Stomach (tissue), 19 donors: ENCODE measurements at places on chromosomes 7 and 10.

- no peak for DNase-seq
- H3K4me1 ChIP-seq = peaks cover 11% of the 10 kb centered on the region
- H3K36me3 ChIP-seq = no peaks in the 10 kb centered on the region
- H3K27ac ChIP-seq = no peak overlapping the region
- H3K27me3 ChIP-seq = peaks cover 4% of the 10 kb centered on the region
These were observed 133.1 kb downstream of the WDR11 start for GRCh38 chr10:120984221-120984620.

- H3K4me1 ChIP-seq = no peaks in the 10 kb centered on the region
- no peak overlapping the region for H3K27ac ChIP-seq
- no peaks in the 10 kb centered on the region for H3K27me3 ChIP-seq
- DNase-seq = no peak
- no peaks in the 10 kb centered on the region for H3K36me3 ChIP-seq
These were observed 164.9 kb downstream of the DGKI start for GRCh38 chr7:137681657-137682562.

DNA sequence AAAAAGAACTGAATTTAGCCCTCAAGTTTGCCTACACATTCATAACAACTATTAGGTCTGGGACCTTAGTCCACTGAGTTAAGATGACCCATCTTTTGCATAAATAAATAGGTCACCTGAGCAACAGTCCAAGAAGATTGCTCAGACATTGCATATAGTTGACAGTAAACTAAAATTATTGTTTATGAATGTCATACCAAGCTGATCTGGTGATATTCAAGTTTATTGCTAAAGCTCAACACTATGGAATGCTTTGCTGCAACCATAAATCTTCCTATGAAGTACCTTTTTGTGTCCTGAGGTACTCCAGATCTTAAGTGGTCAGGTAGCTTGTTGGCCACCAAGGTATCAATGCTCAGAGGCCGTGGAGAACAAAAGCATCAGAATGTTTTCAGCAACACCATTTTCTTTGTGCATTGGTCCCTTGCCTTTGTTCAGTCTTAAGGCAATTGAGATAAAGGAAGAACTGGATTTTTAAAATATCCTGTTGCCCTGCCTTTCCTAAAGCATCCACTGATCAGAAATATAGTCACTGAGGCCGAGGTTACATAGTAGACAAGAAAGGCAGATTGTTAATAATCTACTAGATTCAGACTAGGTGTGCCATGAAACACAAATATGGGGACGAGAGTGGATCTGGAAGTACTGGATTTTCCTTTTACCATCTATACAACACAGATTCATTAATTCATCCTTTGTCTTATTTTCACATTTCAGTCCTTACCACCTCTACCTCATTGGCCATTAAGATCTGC, 321.3 kb downstream of the PTEN start:
- H3K4me3 ChIP-seq = no peak overlapping the region
- no peaks in the 10 kb centered on the region for H3K27me3 ChIP-seq
- DNase-seq = no peak

DNA sequence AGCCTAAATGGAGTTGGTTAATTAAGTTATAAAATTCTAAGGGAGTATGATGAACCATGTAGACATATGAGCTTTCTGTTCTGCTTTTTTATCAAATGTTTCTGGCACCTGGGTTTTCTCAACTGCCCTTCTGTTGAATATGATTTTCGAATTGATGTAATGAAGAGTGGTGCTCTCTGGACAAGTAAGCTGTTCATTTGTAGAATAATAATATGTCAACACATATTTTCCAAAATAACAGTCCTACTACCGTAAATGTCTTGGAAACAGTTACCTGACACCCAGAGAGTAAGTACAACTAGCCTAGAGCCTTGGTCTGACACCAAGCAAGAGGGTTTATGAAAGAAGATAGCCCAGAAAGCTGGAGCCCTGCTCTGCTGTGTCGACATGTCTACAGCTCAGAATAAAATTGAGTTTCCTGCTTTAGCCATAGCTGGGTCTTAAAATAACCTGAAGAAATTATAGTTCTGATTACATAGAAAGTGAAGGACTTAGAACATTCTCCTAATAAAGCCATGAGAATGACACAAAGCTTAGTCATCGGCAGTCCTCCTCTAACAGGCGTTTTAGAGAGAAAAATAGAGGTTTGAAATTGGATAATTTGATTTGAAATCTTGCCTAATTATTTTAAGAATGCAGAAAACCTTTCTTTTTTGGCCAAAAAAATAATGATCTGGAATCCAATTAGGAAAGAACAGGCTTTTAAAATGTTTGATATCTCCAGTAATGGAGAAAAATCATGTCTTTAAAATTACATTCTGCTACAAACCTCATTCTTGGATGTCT, 25.1 kb downstream of the HDAC9 start:
- no peaks in the 10 kb centered on the region for H3K36me3 ChIP-seq
- peaks cover under 1% of the 10 kb centered on the region for H3K4me1 ChIP-seq

- DNase-seq = no peak
- peaks cover 12% of the 10 kb centered on the region for H3K4me1 ChIP-seq
- no peak overlapping the region for H3K27ac ChIP-seq
- H3K36me3 ChIP-seq = peaks cover 3% of the 10 kb centered on the region
These were observed 41.7 kb downstream of the GTF2IRD1 start for GRCh38 chr7:74495112-74496086.

DNA sequence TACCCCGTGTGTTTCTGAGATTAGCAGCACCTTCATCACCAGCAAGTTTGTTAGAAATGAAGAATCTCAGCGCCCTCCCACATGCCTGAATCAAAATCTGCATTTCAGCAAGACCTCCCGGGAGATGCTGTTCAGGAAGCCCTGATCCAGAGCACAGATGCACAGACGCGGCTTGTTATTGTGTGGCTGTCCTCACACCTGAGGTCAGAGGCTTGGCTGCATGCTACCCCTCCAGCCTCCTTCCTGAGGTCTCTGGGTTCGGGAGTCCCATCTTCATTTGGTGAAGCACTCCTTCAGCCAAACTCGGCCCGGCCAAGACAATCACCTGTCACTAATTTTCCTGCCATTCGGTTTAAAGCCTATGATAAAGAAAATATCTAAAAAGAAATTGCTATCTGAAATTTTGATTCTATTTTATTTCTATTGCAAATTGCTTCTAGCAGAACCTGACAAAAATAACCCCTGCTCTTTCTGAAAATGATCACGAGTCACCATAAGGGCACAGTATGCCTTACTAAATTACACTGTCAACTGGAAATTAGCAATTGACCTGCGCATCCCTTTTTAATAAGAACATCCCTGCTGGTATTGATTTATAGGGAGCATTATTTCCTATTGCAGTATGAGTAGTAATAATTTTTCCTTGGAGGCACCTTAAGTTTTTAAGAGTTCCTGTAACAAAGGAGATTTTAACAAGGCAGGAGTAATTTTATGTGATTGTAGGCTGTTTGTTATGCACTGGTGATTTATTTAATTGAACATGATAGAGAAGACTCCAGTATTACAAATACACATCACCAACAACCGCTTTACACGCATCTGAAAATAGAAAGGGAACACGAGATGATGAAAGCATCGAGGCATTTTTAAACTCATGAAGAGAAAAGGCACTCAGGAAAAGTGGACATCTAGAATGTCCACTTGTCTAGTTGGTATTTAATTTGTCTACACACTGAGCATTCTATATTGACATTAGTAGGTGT, 49.5 kb downstream of the VSTM2A start:
- no peaks in the 10 kb centered on the region for H3K27me3 ChIP-seq
- no peak overlapping the region for H3K4me3 ChIP-seq
- no peak for DNase-seq
- no peak overlapping the region for H3K27ac ChIP-seq

GRCh38 chr10:73439055-73439454, 5.7 kb upstream of the MSS51 start:
- no peak overlapping the region for H3K4me3 ChIP-seq
- peaks cover 7% of the 10 kb centered on the region for H3K36me3 ChIP-seq
- H3K27ac ChIP-seq = no peak overlapping the region
- H3K4me1 ChIP-seq = no peaks in the 10 kb centered on the region
- DNase-seq = no peak

DNA sequence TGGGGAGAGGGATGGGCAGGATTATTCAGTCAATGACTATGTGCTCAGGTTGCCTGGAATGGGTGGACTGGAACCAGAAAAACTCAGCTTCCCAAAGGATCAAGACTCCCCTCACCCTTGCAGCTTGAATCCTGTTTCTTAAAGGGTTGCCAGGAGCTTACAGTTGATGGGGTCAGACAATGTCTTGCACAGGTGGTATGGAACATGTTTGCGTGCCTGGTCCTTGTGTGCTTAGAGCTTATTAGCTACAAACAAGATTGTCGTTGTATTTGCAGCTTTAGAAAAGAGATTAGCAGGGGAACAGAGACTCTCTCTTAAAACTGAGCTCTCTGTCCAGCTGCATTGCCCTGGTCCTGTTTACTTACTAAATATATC, 56.9 kb downstream of the PRR15 start:
- no peak overlapping the region for H3K27ac ChIP-seq
- no peaks in the 10 kb centered on the region for H3K27me3 ChIP-seq
- H3K4me3 ChIP-seq = no peak overlapping the region
- DNase-seq = no peak

DNA sequence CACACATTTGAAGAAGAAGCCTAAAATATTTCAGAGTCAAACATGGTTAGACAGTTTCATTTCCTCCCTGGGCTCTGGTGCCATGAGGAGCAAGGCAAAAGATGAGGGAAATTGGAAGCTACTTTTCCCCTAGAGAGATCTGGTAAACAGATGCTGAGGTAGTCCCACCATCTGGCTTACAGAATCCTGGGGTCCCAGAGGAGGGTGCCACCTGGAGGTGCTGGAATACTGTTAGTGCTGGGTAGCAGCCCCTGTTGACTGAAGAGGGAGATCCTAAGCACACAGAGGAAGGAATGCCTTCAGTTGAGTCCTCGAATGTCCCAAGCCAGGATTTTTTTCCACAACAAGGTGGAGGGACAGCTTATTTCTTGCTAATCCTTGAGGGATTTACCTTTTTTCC, 160.1 kb downstream of the FZD1 start:
- no peaks in the 10 kb centered on the region for H3K36me3 ChIP-seq
- H3K27ac ChIP-seq = no peak overlapping the region
- H3K27me3 ChIP-seq = no peaks in the 10 kb centered on the region
- DNase-seq = no peak
- H3K4me3 ChIP-seq = no peak overlapping the region
- no peaks in the 10 kb centered on the region for H3K4me1 ChIP-seq

DNA sequence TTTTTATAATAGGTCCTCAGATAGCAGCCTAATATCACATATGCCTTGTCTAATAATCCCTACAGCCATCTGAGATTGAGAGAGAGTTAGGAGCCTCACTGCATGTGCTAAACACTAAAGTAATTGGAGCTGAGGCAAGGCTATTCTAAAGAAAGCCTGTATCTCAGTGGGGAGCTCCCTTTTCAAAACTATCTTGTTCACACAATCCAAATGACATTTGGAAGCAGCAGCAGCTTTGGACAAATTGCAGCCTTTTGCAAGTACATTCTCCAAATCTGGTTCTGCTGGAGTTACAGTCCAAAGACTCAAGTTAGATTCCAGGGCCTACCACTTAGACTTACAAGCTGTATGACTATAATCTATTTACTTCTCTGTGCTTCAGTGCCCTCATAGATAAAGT, 104.5 kb downstream of the MACC1 start:
- no peak overlapping the region for H3K4me3 ChIP-seq
- H3K27me3 ChIP-seq = no peaks in the 10 kb centered on the region
- peak; percentile 13 for DNase-seq
- H3K27ac ChIP-seq = no peak overlapping the region

DNA sequence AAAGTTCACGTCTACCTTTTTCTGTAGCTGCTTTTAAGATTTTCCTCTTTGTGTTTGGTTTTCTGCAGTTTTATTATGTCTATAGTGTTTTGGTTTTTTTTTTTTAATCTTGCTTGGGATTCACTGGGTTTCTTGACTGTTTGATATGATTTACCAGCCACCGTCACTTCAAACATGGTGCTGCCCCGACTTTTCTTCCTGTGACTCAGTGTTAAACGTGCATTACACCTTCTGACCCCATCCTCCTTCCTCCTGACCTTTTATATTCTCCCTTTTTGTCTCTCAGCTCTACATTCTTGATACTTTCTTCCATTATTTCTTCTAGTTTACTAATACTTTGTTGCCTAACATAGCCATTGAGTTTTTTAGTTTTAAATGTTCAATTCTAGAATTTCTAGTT, 61.5 kb downstream of the GNA12 start:
- no peaks in the 10 kb centered on the region for H3K27me3 ChIP-seq
- peaks cover 22% of the 10 kb centered on the region for H3K36me3 ChIP-seq
- DNase-seq = no peak
- H3K27ac ChIP-seq = no peak overlapping the region

GRCh38 chr7:138370956-138371355, 89.1 kb upstream of the TRIM24 start:
- H3K36me3 ChIP-seq = no peaks in the 10 kb centered on the region
- DNase-seq = no peak
- H3K27me3 ChIP-seq = no peaks in the 10 kb centered on the region
- no peak overlapping the region for H3K4me3 ChIP-seq
- H3K4me1 ChIP-seq = no peaks in the 10 kb centered on the region
- no peak overlapping the region for H3K27ac ChIP-seq

- no peaks in the 10 kb centered on the region for H3K27me3 ChIP-seq
- peak overlapping the region; percentile 89 for H3K27ac ChIP-seq
- peaks cover 59% of the 10 kb centered on the region for H3K4me1 ChIP-seq
- H3K4me3 ChIP-seq = peak overlapping the region; percentile 83
- peak; percentile 48 for DNase-seq
- H3K36me3 ChIP-seq = peaks cover 28% of the 10 kb centered on the region
These were observed 520 bp downstream of the FAM20C start for GRCh38 chr7:192701-193480.

GRCh38 chr10:101305320-101306241, 48.4 kb upstream of the BTRC start:
- no peak overlapping the region for H3K27ac ChIP-seq
- DNase-seq = no peak
- no peaks in the 10 kb centered on the region for H3K36me3 ChIP-seq
- H3K27me3 ChIP-seq = peaks cover 86% of the 10 kb centered on the region
- H3K4me1 ChIP-seq = peaks cover 5% of the 10 kb centered on the region
- no peak overlapping the region for H3K4me3 ChIP-seq

- H3K4me1 ChIP-seq = peaks cover 70% of the 10 kb centered on the region
- H3K4me3 ChIP-seq = no peak overlapping the region
- no peaks in the 10 kb centered on the region for H3K36me3 ChIP-seq
These were observed 28.0 kb downstream of the GRK5 start for GRCh38 chr10:119235356-119235755.

DNA sequence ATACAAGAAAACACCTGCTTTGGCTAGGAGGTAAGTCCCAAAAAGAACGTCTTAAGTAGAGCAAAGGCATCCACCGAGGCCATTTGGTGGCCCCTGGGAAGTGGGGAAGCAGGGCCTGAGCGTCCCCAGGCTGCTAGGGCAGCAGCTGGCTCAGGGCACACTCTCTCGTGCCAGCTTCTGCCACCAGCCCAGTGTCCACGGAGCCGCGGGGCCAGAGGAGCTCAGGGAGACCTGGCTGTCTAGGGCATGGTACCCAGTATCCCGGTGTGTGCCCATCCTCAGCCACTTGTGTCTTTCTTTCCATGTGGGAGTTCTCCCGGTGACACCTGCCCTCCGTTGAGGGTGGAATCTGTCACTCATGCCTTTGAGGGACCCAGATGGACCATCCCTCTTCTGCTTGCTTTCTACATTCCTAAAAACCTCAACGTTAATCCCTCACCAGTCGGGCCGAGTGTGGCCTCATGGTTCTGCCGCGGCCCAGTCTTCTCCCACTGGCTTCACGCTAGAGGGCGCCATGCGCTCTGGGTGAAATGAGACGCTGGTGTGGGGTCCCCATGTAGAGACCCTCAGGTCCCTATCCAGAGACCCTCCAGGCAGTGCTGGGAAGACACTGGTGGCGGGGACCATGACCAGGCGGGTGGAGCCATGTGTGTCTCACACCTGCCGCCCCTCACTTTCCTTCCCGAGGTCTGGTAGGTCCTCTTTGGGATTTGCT, 9.5 kb upstream of the AP5Z1 start:
- no peak for DNase-seq
- H3K27ac ChIP-seq = peak overlapping the region; percentile 78
- H3K4me3 ChIP-seq = no peak overlapping the region
- no peaks in the 10 kb centered on the region for H3K27me3 ChIP-seq
